ENCODE measurements at places on chromosomes 5 and 9. TPM values are rescaled to one million over a fixed set of nuclear protein-coding genes. Genes with fewer than 3 reads are reported as not detected.

Gene GRIN3A
- total RNA-seq = not detected

Gene SLC4A9
- total RNA-seq = not detected

Gene HDHD3
- total RNA-seq = 26.5 TPM

Gene ALDH1A1
- 0.23 TPM for total RNA-seq

Gene CTSL
- 27.5 TPM for total RNA-seq

Gene ADAMTS2
- not detected for total RNA-seq

GRCh38 chr5:143376911-143377813, 26.3 kb downstream of the NR3C1 start:
- no peak for DNase-seq

DNA sequence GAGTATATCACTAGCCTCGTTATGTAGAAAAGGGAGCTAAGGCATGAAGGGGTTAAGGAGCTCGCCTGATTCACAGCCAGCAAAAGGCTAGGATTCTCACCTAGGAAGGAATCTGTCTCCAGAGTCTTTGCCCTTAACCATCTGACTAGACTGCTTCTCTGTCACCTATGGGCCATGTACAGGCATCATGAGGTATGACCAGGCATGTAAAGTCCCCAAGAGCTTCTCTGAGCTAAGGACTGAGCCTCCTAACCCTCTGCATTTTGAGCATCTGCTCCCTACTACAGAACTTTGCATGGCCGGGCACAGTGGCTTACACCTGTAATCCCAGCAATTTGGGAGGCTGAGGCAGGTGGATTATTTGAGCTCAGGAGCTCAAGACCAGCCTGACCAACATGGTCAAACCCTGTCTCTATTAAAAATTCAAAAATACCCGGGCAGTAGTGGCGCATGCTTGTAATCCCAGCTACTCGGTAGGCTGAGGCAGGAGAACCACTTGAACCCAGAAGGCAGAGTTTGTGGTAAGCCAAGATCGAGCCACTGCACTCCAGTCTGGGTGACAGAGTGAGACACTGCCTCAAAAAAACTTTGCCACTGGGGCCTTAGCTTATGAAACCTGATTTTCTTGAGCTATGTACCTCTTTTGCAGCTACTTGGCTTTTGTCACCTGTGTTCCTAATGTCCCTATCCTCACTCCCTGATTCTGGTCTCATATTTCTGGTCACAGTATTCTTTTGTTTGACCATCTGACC, 33.2 kb upstream of the IL7R start:
- no peak for DNase-seq

GRCh38 chr5:57862471-57862911, 379.9 kb upstream of the ACTBL2 start:
- no peak for DNase-seq

- no peak for DNase-seq
Measured at GRCh38 chr9:14321517-14322130, 7.7 kb upstream of the NFIB start.

DNA sequence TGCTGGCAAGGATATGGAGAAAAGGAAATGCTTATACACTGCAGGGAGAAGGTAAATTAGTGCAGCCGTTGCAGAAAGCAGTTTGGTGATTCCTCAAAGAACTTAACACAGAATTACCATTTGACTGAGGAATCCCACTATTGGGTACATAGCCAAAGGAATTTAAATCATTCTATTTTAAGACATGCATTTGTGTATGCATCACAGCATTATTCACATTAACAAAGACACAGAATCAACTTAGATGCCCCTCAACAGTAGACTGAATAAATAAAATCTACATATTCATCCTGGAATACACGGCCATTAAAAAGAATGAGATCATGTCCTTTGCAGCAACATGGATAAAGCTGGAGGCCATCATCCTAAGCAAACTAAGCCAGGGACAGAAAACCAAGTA, 510.1 kb upstream of the CDH9 start:
- DNase-seq = no peak

DNA sequence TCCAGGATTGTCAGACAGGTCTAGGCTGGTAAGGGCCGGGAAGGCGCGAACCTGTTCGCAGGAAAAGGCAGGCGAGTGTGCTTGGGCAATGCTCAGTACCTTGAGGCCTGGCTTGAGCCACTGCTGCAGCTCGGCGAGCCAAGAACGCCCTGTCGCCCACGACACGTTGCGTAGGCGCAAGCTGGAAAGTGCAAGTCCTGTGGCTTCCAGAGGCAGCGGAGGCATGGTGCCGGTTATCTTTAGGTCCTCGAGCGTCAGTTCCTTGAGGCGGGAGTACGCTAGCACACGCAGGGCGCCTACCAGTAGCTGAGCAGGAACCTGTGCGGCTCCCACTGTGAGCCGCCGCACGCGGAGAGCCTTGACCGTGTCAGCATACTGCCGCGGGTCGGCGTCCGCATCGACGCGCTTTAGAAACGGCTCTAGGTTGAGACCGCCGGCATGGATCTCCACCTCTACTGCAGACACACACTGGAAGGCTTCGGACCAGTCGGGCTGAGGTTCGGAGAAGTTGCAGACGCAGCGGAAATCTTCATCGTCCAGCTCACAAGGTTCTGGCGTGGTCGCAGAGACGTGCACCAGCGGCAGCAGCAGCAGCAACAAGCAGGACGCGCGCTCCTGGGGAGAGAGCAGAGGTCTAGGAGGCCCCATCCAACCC, 482 bp downstream of the CD14 start:
- peak; percentile 47 for DNase-seq

- DNase-seq = no peak
Measured at GRCh38 chr9:137445930-137446431, 4.8 kb upstream of the ENTPD8 start.

DNA sequence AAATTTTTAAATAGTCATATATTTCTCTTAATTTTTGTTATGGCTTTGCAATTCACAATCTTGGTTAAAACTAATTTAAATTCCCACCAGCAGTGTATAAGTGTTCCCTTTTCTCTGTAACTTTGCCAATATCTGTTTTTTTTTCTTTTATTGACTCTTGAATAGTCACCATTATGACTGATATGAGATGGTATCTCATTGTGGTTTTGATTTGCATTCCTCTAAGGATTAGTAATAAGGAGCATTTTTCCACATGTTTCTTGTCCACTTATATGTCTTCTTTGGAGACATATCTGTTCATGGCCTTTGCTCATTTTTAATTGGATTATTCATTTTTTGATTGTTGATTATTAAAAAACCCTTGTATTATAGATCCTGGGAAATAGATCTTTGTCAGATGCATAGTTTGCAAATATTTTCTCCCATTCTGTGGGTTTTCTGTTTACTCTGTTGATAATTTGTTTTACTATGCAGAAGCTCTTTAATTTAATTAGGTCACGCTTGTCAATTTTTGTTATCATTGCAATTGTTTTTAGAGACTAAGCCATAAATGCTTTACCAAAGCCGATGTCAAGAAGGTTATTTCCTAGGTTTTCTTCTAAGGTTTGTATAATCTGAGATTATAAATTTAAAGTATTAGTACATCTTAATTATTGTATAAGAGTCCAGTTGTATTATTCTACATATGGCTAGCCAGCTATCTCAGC, 610.9 kb downstream of the CHSY3 start:
- no peak for DNase-seq

DNA sequence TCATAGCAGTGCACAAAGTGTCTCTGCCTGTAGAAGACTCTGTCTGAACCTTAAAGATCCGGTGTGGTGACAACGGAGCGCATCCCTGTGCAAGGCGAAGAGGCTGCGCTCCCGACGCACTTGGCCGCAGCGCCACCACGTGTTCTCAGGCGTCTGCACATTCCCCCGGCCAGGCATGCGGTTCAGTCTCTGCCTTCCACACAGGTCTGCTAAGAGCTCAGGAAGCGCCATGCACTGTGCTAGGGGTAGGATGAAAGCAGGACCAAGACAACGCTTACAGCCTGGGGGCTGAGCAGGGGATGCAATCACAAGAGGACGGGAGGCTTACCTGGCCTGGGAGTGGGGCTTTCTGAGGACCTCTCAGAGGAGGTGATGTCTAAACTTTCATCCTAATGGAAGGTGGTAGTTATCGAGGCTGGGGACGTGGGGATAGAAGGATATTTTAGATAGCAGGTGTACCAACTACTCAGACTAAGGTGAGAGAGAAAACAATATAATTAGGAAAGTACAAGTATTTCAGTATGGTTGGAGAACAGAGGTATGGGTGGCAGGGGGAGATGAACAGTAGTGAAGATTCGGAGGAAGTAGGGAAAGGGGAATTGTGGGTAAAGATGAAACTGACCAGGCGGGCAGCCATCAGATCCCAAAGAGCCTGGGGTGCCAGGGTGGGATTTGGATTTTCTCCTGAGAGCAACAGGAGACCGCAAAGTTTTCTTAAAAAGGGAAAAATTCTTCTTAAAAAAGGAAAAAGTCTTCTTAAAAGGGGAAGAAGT, 13.3 kb downstream of the CAPSL start:
- DNase-seq = peak; percentile 66
